ENCODE measurements at places on chromosomes 16 and 17. TPM values are rescaled to one million over a fixed set of nuclear protein-coding genes. Genes with fewer than 3 reads are reported as not detected.

The WRAP53 gene
- total RNA-seq = 31.5 TPM

The EXOC3L1 gene
- total RNA-seq = 0.34 TPM

The LGALS9B gene
- total RNA-seq = not detected

The OR2C1 gene
- not detected for total RNA-seq

The HS3ST4 gene
- total RNA-seq = not detected

The TGFB1I1 gene
- 1.2 TPM for total RNA-seq

The MILR1 gene
- 0.37 TPM for total RNA-seq

The CBX8 gene
- 6.6 TPM for total RNA-seq

The CRYBA1 gene
- not detected for total RNA-seq

The CCDC92B gene
- 0.23 TPM for total RNA-seq

The TMIGD1 gene
- total RNA-seq = not detected

The CD300H gene
- not detected for total RNA-seq

The KCNG4 gene
- not detected for total RNA-seq
